ENCODE measurements at places on chromosomes 2 and 18. TPM values are rescaled to one million over a fixed set of nuclear protein-coding genes. Genes with fewer than 3 reads are reported as not detected.

The CD207 gene
- 0.59 TPM for total RNA-seq

GRCh38 chr18:26074246-26074645 is 16.2 kb downstream of the SS18 start:
- no peak for DNase-seq

The MC5R gene
- not detected for total RNA-seq

GRCh38 chr2:182014284-182014683 is 28.6 kb downstream of the PPP1R1C start:
- no peak for DNase-seq

- no peak for DNase-seq
Observed at GRCh38 chr18:50665015-50665414, 105.1 kb downstream of the MAPK4 start.

DNA sequence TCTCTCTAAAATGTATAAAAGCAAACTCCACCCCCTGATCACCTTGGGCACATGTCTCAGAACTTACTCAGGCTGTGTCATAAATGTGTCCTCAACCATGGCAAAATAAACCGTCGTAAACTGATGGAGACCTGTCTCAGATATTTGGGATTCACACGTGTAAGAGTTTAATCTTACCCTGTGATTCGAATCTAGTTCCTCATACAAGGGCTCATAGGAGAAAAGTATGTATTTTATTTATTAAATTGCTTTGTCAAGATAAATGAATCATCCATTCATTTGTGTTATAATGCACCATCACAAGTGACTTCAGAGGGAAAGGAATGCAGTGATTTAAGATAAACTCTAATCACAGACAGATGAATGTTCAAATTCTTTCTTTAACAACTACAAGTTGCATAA is 712.5 kb upstream of the LRATD1 start:
- DNase-seq, result no peak

DNA sequence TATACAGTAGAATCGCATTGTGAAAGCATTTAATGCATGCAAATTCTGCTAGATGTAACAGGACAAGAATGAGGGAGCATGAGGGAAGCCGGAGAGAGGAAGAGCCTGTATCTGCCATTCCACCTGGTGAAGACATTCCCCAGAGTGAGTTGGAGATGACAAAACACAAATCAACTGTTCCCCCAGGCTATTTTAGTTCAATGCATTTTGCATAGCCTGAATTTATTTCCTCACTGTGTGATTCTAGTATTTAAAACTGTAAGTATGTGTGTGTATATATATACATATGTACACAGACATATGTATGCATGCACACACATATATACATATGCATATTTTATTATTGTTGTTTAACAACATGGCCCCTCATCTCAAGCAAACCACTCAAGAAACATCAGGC is 54.7 kb downstream of the CCDC68 start:
- DNase-seq, result no peak

DNA sequence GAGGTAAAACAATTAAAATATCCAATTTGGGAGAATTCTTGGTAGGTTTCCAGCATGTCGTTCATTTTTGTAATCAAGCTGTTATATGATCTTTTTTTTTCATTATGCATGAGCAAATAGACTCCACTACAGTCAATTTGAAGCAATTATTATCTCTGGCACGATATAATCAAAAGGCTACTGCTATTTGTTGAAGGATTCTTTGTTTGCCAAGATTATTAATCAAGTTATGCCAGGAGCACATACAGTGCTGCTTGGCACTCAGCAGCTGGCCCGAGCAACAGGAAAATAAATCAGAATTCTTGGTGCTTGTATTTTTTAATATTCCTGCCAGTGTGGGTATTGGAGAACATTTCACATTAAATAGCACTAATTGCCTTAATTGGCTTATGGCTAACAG is 279.5 kb downstream of the RND3 start:
- no peak for DNase-seq
